ENCODE measurements at places on chromosomes 13 and 19. TPM values are rescaled to one million over a fixed set of nuclear protein-coding genes. Genes with fewer than 3 reads are reported as not detected.

TLE2 gene
- 46.7 TPM for polyA plus RNA-seq

ZNF45 gene
- polyA plus RNA-seq: 6.1 TPM

CEACAM3 gene
- 0.55 TPM for polyA plus RNA-seq

ZNF571 gene
- polyA plus RNA-seq: 3.0 TPM

MYO16 gene
- polyA plus RNA-seq: 0.07 TPM

LRRC8E gene
- polyA plus RNA-seq: not detected

ATP4B gene
- 0.15 TPM for polyA plus RNA-seq

TBXA2R gene
- polyA plus RNA-seq: 3.8 TPM

NOVA2 gene
- polyA plus RNA-seq: 0.42 TPM

METTL21C gene
- polyA plus RNA-seq: not detected

URAD gene
- 0.20 TPM for polyA plus RNA-seq

SPC24 gene
- polyA plus RNA-seq: 3.9 TPM

DNA sequence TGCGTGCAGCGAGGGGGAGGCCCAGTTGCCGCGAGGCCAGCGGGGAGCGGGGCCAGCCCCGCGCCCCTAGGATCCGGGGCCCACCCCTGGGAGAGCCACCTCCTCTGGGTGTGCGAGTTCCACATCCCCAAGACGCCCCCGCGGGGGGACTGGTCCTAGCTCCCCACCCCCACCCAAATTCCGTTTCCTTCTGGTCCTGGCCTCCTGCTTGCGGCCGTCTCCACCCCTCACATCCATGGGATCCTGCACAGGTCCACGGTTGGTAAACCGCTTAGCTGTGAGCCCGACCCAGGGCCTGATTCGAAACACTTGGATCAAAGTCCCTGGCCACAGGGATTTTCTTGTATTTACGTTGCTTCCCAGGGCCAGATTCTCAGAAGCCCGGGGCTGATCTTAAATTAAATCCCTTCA is 324 bp upstream of the FBXO17 start:
- DNase-seq: no peak

- DNase-seq: peak; percentile 90
Measured at GRCh38 chr19:10259162-10259905, 7.3 kb downstream of the MRPL4 start.

- peak; percentile 75 for DNase-seq
Measured at GRCh38 chr13:77918391-77919245, at the start of gene EDNRB. EDNRB (minus strand) TSS chr13:77918831; CDS start chr13:77918573, 258 bp downstream.

DNA sequence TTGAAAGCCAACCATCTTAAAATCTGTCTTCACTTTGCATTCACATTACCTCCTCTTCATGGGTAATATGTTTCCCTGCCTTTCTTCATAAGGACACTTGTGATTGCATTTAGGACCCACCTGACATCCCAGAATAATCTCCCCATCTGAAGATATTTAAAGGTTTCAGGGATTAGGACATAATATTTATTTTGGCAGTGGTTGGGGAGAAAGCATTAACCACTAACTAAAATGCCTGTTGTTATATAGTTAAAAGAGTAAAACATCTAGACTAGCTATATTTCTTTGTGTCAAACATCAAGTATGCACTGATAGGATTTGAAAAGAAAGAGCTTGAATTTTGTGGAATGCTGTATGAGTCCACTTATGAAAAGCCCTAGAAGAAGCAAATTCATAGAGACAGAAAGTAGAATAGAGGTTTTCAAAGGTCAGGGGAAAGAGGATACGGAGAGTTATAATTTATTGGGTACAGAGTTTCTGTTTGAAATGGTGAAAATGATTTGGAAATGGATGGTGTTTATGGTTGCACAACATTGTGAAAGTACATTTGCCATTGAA is 457.7 kb upstream of the SPRY2 start:
- no peak for DNase-seq

GRCh38 chr13:101838323-101838722 is 385.8 kb downstream of the ITGBL1 start:
- DNase-seq: no peak

DNA sequence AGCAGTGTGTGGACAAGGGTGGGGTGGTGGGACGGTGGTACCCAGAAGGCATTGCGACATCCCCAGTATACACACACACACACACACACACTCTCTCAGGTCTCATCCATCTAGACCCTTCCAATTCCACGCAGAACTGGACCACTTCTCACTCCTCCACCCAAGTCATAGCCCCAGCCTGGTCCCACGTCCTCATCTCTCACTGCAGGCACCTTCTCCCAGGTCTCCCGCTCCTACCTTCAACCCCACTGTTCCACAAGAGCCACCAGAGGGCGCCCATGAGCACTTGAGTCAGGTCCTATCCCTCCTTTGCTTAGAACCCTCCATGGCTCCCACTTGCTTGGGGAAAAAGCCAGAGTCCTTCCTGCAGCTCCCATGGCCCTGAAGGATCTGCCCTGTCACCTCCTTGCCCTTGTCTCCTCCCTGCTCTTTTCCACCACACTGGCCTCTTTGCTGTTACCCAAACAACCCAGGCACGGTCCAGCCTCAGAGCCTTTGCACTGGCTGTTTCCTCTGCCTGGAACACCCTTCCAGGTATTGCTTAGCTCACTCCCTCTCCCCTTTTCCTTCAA is 62.6 kb downstream of the IER2 start:
- DNase-seq: peak; percentile 94

DNA sequence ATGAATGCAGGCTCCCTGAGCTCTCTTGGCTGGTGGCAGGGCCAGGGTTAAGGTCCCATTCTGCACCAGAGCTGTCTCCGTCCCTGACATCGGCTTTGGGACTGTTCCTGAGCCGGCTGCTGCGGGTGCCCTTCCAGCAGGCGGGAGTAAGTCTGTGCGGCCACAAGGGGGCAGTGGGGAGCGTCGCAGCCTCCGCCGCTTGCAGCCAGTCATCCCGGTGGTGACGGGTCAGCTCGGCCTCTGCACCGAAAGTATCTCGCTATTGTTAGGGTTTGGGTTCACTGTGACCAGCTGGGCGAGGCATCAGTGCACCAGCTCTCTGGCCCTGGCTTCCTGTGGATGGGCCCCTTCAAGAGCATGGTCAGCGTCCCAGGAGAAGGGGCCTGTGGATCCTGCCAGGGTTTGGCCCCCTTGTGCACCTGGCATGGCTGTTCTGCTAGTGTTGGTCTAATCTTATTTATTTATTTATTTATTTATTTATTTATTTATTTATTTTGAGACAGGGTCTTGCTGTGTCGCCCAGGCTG is 15.1 kb downstream of the NDUFB7 start:
- peak; percentile 95 for DNase-seq

- DNase-seq: peak; percentile 73
Measured at GRCh38 chr13:113528101-113528812, 37.7 kb upstream of the DCUN1D2 start.

- DNase-seq: no peak
Measured at GRCh38 chr13:51679616-51680015, 95.4 kb downstream of the WDFY2 start.

DNA sequence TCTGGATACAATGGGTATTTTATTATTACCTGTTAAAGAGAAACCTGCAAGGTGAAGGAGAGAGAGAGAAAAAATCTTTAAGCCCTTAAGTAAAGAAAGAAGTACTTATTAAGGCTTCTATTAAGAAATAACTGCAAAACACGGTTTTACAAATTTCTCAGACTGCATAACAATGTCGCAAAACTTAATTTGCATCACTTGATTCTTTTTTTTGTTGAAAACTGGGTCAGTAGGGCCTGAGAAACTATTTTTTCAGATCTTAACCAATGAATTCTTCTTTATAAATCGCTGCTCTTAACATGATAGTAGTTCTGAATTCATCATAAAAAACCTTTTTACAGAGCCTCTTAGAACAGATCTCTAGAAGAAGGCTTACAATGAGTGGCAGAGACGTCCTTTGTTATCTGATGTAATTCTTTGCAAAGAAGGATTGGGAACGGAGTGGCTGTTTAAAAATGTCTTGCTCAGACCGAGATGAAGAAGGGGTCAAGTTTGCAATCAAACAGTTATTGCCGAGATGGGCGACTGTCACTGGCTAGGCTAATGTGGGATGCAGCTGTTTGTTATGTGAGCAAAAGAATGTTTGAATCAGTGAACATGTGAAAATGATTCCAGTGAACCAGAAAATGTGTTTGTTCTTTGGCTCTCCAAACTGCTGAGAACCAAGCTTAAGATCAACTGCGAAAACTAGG is 76.3 kb downstream of the ZNF536 start:
- peak; percentile 6 for DNase-seq

DNA sequence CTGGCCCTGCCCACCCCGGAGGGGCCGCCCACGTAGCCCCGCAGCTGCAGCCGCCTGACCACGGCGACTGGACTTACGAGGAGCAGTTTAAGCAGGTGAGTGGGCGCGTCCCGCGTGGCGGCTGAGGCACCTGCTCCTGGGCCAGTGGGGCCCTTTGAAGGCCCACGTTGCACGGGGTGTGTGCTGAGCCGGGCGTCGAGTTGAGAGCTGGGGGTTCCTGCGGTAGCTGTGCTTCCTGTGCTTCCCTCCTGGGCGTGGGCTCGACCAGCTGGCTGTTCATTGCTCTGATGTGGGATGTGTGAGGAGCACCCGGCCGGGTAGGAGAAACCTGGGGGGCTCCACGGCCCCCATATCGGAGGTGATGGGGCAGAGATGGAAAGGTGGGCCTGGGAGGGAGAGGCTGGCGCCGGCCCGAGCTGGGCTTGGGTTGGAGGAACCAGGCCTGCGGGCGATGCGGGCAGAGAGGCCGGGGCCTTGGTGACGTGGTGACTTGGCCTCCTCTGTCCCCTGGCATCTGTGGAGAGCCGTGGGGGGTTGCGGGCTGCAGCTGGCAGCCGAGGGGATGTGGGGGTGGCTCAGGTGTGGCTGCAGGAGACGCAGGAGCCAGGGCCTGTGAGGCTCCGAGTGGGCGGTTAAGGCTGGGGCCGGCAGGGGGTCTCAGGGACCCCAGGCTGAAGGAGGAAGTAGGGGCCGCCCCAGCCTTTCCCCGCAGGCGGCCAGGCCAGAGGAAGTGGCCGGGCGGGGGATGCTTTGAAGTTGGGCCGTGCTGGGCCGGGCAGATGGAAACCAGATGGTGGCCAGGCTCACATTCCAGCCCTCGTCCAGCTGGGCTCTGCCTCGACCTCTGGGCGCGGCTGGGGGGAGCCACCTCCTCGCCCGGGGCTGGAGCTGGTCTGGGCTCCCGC is 7.1 kb downstream of the ARID3A start:
- peak; percentile 86 for DNase-seq

GRCh38 chr13:84684048-84684662 is 801.9 kb upstream of the SLITRK1 start:
- DNase-seq: no peak

GRCh38 chr13:80945328-80945727 is 604.4 kb upstream of the SPRY2 start:
- no peak for DNase-seq

DNA sequence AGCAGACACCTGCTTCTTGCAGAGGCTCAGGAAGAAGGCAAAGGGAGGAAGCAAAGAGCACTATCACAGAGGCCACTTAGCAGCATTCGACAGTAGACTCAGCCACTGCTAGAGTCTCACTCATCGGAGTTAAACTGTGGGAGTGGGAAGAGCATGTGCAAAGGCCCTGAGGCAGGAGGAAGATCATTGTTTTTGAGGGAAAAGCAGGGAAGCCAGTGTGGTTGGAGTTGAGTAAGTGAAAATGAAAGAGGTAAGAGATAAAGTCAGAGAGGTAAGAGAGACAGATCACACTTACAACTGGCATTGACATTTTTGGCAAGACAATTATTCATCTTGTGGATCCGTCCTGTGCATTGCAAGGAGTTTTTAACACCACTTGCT is 41.1 kb upstream of the CEACAM20 start:
- DNase-seq: no peak

DNA sequence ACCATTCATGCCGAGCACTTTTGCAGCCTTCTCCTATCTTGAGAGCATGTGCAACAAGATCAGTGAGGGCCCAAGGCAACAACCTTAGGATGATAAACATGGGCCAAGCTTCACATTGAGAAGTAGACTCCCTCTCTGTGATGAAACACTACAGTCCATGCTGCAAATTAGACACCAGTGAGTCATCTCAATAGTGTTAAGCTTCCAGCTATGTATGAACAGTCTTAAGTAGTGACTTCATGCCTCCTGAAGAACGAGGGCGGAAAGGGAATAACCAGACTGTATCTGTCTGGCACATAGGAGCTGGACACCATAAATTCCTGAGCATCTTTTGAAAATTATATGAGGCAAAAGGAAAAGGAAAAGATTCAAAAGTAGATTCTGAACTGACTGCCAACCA is 309.9 kb upstream of the SLITRK1 start:
- DNase-seq: no peak

GRCh38 chr19:28242317-28242927 is 970.5 kb downstream of the UQCRFS1 start:
- DNase-seq: no peak

- DNase-seq: peak; percentile 47
Measured at GRCh38 chr19:46984077-46985010, 35.3 kb upstream of the NPAS1 start.

GRCh38 chr19:5642204-5642603 is 19.3 kb downstream of the SAFB start:
- DNase-seq: peak; percentile 20

DNA sequence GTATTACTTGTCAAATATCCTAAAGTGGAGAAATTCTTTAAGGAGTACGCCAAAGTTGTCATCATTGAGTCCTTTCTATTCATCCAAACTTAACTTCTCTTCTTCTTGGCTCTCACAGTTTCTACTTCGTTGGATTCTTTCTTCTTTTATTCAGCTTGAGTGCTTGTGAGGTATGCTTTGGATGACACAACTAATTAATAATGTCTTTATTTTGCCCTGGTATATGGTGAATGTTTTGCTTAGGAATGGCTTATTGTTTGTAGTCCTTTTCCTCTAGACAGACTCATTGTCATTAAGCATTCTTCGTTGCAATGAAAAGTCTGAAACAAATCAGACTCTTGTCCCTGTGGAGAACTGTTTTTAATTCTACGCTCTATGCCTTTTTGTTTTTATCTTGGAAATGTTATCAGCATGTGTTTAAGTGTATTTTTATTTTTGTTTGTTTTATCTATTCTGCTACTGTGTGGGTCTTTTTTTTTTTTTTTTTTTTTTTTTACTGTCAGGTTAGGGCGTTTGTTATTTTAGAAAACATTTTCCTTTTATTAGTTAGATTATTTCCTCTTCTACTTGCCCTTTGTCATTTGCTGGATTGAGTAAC is 471.5 kb downstream of the GPC6 start:
- no peak for DNase-seq

DNA sequence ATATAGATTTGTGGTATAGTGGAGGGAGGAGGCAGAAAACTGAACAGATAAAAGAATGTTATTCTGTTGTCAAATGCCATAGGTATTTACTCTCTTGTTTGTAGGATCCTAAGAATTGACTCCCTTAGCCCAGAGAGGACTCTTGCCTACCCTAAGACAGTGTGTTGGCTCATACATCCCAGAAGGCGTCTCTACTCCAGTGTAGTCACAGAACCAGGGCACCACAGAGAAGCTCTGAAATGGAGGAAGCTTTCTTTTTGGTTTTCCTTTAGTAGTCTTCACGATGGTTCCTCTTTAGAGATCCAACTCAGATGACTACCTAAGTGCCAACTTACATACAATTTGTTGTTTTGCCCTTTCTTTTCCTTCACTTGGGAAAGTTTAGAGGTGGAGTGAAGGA is 14.0 kb downstream of the GPR183 start:
- no peak for DNase-seq

GRCh38 chr13:27176470-27177410 is 5.1 kb upstream of the USP12 start:
- DNase-seq: no peak

DNA sequence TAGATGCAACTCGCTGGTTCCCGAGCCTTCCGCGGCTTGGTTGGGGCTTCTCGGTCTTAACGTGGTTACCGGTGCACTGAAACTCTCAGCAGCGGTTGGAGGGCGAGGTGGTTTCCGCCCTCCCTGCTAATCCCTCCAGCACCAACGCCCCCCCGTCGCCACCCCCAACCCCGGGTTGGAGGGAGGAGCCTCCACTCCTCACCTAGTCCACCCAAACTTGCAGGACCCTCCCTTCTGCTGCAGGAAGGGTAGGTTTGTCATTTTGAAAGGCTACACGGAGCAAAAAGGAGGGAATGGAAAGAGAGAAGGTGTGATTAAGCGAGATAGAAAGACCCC is 465.0 kb downstream of the ITGBL1 start:
- DNase-seq: no peak

Data from spleen (tissue), 13 donors.